ENCODE measurements at places on chromosomes 6 and 20. TPM values are rescaled to one million over a fixed set of nuclear protein-coding genes. Genes with fewer than 3 reads are reported as not detected.

DNA sequence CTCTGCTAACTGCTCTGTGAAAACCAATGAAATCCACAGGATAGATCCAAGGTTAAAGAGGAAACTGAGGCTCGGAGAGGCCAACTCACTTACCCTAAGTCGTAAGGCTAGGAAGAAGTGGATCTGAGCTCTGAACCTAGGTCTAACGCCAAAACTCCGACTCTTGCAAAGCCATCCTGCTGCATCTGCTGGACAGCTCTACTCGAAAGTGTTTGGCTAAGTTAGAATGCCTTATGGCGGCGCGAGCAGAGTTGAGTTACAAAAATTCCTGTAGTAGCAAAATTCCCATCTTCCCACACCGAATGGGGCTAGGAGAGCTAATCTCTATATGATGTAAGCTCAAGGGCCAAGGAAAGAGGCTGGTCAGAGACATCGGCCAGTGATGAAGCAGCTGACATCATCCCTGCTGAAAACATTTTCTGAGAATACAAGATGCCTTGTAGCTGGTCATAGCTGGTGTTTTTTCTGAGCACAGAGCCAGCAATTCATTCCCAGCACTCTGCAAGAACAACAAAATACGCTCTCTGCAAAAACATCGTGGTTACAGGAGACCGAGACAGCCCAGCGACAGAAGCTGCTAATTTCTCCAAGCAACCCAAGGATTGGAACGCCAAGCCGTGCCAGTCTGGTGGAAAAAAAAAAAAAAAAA, 1.8 kb downstream of the SPATA2 start:
- peaks cover 26% of the 10 kb centered on the region for H3K4me1 ChIP-seq
- no peaks in the 10 kb centered on the region for H3K36me3 ChIP-seq
- no peak overlapping the region for H3K27ac ChIP-seq
- no peak overlapping the region for H3K4me3 ChIP-seq

Gene HLA-C
- 333 TPM for total RNA-seq

Gene HIVEP2
- total RNA-seq: 8.1 TPM

DNA sequence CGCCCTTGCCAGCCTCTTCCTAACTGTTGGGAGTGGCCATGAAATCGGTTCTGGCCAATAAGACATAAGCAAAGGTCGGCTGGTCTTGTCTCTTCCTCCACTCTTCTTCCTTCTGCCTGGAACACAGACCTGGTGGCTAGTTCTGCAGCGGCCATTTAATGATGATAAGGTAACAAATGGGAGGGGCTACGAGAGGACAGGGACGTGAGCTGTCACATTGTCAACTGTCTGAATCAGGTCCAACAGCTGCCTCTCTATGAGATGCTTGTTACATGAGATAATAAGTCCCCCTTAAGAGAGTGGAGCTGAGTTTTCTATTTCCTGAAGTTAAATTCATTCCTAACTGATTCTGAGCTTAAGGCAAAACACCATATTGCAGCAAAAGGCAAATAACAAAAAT, 12.5 kb upstream of the TMEM242 start:
- H3K4me3 ChIP-seq: no peak overlapping the region
- no peak overlapping the region for H3K27ac ChIP-seq
- no peaks in the 10 kb centered on the region for H3K27me3 ChIP-seq

All from HCT116 (cell line).